Foreskin fibroblast (primary cell): ENCODE measurements at places on chromosomes 7 and 10.
A peak's percentile ranks its signal among the peaks of the same experiment; 100 is the strongest.

DNA sequence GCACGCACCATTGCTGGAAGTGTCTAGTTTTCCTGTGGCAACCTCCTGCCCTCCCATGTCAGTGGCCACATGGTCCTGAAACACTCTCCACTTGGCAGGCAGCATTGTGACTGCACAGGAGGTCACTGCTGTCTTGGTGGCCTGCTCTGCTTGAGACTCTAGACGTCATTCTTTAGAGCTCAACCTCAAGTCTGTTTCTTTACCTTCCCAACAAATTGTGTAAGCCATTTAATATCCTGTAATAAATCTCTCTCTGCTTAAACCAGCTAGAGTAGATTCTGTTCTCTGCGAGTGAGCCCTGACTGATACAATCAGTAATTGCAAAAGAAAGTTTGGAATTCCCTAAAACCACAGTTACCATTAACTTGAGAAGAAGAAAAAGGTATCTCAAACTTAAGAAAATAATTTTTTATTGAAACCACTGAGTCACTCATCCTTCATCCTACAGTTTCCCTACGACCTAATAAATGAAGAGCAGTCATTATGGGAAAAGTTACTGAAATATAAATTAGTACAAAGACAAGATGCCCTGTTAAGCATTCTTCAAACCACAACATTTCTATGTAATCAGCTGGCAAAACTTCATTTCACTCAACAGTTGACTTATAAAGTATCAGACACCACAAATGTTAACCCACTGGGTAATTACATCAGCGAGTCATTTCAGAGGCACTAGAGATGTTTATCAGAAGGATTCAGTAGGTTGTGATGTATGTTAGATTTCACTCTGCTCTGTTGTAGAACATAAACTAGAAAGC lies 18.0 kb downstream of the SLC25A13 start:
- DNase-seq, result peak; percentile 32

- no peak for DNase-seq
Observed at GRCh38 chr7:26489906-26490639, 198.4 kb downstream of the SNX10 start.

GRCh38 chr7:6248581-6248980 lies 23.8 kb downstream of the CYTH3 start:
- DNase-seq, result peak; percentile 88

DNA sequence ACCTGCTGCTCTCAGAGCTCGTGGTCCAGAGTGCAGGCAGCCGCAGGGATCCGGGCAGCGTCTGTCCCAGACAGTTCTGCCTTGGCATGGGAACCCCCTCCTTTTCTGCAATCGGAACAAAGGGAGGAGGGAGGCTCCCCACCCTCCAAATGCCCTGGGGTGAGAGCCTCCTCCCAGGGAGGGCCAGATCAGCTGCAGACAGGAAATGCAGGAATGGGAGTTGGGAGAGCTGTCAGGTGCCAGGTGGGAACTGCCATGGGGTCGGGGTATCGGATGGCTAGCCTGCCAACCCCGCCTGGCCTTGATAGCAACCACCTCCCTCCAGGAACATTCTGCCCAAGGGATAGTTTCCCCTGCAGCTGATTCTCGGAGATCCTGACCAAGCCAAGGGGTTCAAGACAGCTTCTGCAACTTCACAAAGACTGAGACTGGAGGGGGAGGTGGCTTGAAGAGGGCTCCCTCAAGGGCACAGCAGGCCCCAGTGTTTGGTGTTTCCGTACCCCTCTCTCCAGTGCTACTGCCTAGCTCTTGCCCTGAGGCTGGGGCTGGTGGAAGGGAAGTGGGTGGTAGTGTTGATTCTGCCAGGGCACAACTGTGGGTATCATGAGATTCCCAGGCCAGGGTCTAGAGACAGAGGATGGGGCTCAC lies at the start of gene CALML5:
TSS of gene CALML5 (minus strand) at position 78 of the 648 bp plus-strand sequence. CDS start 132 bp downstream, outside the sequence.
- no peak for DNase-seq

DNA sequence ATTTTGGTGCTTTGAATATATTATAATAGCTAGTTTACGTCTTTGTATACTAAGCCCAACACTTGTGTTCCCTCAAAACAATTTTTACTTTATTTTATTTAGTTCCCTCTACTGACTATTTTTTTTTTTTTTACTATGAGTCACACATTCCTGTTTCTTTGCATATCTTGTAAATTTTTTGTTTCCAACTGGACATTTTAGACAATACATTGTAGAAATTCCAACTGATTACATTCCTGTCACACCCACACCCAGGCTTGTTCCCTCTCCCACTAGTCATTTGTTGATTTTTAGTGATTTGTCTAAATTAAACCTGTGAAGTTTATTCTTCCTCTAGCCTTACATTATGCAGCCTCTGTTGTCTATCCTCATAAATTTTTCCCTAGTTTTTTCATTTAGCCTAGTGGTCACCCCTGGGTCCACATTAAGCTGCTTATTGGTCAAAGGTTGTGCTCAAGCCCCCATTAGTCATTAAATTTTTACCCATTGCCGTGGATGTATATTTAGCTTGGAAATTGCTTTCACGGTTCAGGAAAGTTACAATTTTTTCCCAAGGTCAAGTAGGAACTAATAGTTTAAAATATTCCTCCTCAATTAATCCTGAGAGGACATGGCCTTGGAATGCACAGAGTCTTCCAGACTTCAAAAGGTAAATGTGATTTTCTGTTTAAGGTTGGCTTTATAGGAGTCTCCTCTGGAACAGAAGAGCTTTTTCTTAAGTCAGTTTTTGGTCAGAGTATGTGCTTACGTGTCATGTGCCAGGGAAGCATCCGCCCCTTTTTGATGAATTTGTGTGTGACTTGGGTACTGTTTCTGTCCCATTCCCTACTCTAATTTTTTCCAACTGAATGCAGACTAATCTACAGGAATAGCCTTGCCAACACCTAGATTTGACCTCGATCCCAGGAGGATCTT lies 207.6 kb upstream of the TMEM72 start:
- DNase-seq, result peak; percentile 73

GRCh38 chr7:21113609-21114415 lies 314.1 kb upstream of the SP4 start:
- DNase-seq, result no peak

DNA sequence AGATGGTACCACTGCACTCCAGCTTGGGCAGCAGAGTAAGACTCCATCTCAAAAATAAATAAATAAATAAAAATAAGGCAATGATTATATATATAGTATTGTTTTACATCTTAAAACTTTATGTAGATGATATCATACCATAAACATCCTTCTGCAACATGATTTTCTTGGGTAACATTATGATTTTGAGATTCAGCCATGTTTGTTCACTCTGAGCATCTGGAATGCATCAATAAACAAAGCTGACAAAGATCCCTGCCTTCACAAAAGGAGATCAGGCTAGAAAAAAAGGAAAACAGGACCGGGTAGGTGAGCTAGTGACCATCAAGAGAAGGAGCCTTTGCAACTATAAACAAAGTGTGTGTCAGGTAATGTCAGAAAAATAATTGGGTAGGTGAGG lies 31.9 kb upstream of the KAT6B start:
- DNase-seq, result no peak

- peak; percentile 6 for DNase-seq
Observed at GRCh38 chr10:42801135-42801534, 18.5 kb downstream of the BMS1 start.

DNA sequence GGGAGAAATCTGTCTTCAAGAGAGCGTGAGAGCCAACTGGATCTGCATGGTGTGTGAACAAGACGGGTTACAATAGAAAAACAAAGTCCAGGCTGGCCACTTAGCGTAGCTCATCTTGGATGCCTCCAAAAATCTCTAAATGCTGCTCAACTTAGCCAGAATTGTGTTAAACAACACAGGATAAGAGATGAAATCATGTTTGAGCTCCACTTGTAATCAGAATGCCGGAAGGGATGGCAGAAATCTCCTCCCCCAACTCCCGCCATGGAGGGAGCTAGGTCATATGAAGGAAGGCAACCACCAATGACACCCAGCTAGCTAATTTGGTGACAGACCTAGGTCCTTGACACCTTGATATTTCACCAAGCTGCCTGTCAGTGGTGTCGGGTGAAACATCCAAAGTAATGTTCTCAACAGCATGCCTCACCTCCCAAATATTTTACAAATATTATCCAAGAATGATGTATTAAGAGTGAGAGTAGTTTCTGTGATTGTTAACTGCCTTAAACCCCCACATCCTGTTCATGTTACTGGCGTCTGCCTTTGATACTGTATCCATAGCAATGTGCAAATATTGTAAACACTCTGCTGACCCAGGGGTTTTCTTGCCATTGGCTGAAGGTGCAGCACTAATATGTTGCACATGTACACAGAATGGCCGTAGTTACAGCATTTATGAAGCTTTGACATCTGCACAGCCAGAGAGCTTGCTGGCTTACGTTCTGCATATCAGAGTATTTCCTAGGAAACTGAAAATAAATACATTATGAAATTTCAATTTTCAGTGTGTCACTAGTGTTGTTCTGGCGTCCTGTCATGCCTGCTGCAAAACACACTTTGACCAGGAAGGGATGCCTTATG lies 25.8 kb downstream of the TMEM254 start:
- DNase-seq, result peak; percentile 87

DNA sequence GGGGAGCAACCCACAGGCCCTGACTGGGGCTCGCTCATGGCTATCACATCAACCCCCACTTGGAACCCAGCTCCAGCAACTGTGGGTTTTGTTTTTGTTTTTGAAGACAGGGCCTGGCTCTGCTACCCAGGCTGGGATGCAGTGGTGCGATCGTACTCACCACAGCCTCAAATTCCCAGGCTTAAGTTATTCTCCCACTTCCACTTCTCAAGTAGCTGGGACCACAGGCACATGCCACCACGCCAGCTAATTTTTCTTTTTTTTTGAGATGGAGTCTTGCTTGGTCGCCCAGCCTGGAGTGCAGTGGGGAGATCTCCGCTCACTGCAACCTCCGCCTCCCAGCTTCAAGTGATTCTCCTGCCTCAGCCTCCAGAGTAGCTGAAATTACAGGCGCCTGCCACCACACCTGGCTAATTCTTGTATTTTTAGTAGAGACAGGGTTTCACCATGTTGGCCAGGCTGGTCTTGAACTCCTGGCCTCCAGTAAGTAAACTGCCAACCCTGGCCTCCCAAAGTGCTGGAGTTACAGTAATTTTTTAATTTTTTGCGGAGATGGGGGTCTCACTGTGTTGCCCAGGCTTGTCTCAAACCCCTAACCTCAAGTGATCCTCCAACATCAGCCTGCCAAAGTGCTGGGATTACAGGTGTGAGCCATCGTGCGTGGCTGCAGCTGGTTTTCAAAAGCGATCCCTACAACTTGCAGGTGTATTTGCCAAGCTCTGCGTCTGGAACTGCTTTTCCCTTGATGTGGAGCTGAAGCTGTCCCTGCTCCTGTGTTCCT lies 228.7 kb downstream of the SKIDA1 start:
- DNase-seq, result no peak

GRCh38 chr7:129163875-129164544 lies 19.5 kb downstream of the TSPAN33 start:
- DNase-seq, result peak; percentile 82

GRCh38 chr10:130061760-130062159 lies 48.9 kb downstream of the C10orf143 start:
- DNase-seq, result no peak

GRCh38 chr10:6221971-6222751 lies 19.4 kb downstream of the PFKFB3 start:
- DNase-seq, result peak; percentile 24

DNA sequence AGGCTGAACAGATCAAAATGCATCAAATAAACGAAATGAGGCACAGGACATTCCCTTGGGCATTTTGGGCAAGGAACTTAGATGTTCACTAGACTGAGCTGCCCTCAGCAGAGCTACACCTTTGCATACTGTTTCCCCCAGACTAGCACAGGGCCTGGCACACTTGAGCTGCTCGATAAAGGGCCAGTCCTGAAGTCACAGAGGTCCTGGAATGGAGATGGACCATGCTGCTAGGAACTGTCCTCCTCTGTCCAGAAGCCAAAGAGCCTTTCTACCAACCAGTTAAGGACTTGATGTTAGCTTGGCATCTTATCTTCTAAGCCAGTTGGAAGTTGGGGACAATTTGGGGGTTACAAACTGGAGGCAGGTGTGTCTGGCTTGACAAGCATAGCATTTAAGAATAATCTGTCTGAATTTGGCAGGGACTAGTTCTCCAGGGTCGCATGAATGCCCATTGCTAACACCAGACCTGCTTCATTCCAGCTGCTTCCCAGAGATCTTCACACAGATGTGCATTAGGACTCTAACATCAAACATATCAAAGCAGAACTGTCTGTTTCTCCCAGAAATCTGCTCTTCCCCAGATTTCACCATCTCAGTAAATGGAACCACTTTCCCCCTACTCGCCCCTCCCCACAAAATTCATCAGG lies 152.2 kb upstream of the PDE1C start:
- no peak for DNase-seq

GRCh38 chr10:82867056-82867455 lies 992.1 kb downstream of the NRG3 start:
- no peak for DNase-seq

- no peak for DNase-seq
Observed at GRCh38 chr10:28505359-28505959, 27.5 kb upstream of the WAC start.

- no peak for DNase-seq
Observed at GRCh38 chr7:16923019-16923418, 41.2 kb upstream of the AGR3 start.
